ENCODE measurements at places on chromosomes 12 and 14. TPM values are rescaled to one million over a fixed set of nuclear protein-coding genes. Genes with fewer than 3 reads are reported as not detected.
A peak's percentile ranks its signal among the peaks of the same experiment; 100 is the strongest.

The MYF6 gene
- total RNA-seq: not detected

The TAS2R7 gene
- not detected for total RNA-seq

The PIANP gene
- 0.29 TPM for total RNA-seq

The NUP37 gene
- 17.9 TPM for total RNA-seq

The OR6C6 gene
- total RNA-seq: not detected

The CCDC198 gene
- total RNA-seq: not detected

The MORN3 gene
- total RNA-seq: not detected

The SLC10A1 gene
- not detected for total RNA-seq

DNA sequence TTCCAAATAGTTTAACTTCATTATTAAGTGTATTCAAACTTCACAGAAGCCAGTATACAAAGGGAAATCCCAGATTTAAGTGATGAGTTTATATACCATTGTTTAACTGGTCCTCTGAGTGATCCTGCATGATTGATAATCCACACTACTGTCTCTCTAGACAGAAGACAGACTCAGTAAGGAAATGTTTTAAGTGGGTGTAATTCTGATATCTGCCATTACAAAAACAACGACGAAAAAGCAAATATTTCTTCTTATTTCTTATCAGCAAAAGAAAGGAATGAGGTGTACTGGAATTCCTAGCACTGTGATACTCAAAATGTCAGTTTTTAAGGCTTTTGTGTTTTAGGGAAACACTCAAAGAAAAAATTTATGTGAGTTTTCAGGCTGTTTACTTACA is 127.5 kb downstream of the GPHN start:
- H3K27ac ChIP-seq: no peak overlapping the region
- H3K27me3 ChIP-seq: no peaks in the 10 kb centered on the region
- no peak for DNase-seq
- no peaks in the 10 kb centered on the region for H3K4me1 ChIP-seq
- H3K4me3 ChIP-seq: no peak overlapping the region

DNA sequence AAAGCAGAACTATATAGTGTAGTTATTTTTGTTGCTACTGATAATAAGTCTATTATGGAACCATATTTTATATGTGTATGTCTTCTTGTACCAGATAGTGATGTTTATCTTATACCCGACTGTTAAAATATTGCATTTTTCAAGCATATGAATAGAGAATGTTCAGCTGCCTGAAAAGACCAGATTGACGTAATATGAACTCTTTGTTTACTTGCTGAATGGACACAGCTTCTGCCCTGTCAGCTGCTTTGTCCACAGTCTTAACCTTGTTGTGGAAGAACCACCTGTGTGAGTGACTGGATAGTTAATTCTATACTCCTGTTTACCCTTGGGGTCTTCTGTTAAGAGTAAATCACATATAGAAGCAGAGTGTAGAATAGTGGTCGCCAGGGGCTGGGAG is 109.3 kb downstream of the LGR5 start:
- no peaks in the 10 kb centered on the region for H3K4me1 ChIP-seq
- H3K27me3 ChIP-seq: no peaks in the 10 kb centered on the region
- no peak overlapping the region for H3K4me3 ChIP-seq
- no peaks in the 10 kb centered on the region for H3K36me3 ChIP-seq
- DNase-seq: no peak

GRCh38 chr12:2395354-2395977 is 342.7 kb downstream of the CACNA1C start:
- H3K27me3 ChIP-seq: no peaks in the 10 kb centered on the region
- peaks cover 11% of the 10 kb centered on the region for H3K4me1 ChIP-seq
- H3K4me3 ChIP-seq: no peak overlapping the region
- no peaks in the 10 kb centered on the region for H3K36me3 ChIP-seq
- no peak for DNase-seq
- peak overlapping the region; percentile 80 for H3K27ac ChIP-seq

- no peak overlapping the region for H3K27ac ChIP-seq
- H3K27me3 ChIP-seq: no peaks in the 10 kb centered on the region
- no peak for DNase-seq
Observed at GRCh38 chr12:52798671-52799504, 3.0 kb upstream of the KRT3 start.

- no peak overlapping the region for H3K4me3 ChIP-seq
- no peak overlapping the region for H3K27ac ChIP-seq
- DNase-seq: no peak
- H3K4me1 ChIP-seq: no peaks in the 10 kb centered on the region
- H3K36me3 ChIP-seq: no peaks in the 10 kb centered on the region
- H3K27me3 ChIP-seq: no peaks in the 10 kb centered on the region
Observed at GRCh38 chr14:63006531-63006930, 38.7 kb downstream of the KCNH5 start.

- DNase-seq: no peak
- no peaks in the 10 kb centered on the region for H3K27me3 ChIP-seq
- H3K4me1 ChIP-seq: no peaks in the 10 kb centered on the region
- H3K36me3 ChIP-seq: no peaks in the 10 kb centered on the region
Observed at GRCh38 chr12:51183816-51184215, 10.9 kb upstream of the TFCP2 start.

- H3K27me3 ChIP-seq: no peaks in the 10 kb centered on the region
- H3K36me3 ChIP-seq: no peaks in the 10 kb centered on the region
- no peak for DNase-seq
- H3K4me1 ChIP-seq: no peaks in the 10 kb centered on the region
- H3K27ac ChIP-seq: peak overlapping the region; percentile 27
Observed at GRCh38 chr14:72666610-72667009, 227.3 kb downstream of the DPF3 start.

DNA sequence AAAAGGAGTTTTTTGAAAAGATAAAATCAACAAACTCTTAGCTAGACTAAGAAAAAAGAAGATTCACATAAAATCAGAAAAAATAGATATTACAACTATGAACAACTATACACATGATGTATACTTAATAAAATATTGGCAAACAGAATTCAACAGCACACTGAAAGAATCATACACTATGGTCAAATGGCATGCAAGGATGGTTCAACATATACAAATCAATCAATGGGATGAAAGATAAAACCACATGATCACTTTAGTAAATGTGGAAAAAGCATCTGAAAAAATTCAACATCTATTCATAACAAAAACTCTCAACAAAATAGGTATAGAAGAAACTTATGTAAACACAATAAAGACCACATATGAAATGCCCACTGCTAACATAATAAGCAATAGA is 84.5 kb upstream of the BBS10 start:
- H3K27ac ChIP-seq: no peak overlapping the region
- H3K4me3 ChIP-seq: no peak overlapping the region
- H3K36me3 ChIP-seq: no peaks in the 10 kb centered on the region
- DNase-seq: no peak
- H3K27me3 ChIP-seq: no peaks in the 10 kb centered on the region

DNA sequence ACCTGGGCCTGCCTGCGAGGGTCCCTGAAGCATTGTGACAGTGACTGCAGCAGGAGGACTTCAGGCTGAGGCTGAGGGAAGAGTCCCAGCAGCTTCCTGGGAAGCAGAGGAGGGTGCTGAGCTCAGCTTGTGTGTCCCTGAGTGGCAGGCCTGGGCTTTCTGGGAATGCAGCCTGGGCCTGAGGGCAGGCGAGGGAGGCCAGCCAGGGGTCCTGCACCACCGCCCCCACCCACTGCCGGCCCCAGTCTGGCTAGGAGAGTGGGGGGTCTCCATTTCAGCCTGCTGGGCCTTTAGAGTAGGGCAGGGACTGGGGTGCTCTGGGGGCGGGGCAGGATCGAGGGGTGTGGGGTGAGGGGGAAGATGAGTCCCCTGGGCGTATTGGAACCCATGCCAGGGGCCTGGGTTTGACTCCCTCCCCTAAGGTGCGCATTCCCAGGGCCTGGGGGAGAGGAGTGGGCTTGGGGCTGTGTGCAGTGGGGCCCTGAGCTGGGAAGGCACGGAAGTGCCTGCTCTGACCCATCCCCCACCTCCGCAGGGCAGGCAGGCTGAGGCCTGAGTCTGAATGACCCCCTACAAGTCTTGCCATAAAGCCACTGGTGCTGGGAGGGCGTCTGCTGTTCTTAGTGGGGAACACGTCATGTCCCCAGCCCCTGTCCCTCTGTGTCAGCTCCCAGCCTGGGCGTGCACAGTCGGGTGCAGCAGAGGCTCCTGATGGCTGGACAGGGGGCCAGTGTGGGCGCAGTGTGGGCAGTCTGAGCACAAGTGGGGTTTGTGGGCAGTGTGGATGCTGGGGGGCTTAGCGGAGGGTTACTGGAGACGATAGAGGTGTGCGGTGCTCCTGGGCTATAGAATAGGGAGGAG is 46.4 kb downstream of the KRT80 start:
- H3K4me3 ChIP-seq: no peak overlapping the region
- no peaks in the 10 kb centered on the region for H3K36me3 ChIP-seq
- H3K4me1 ChIP-seq: peaks cover 10% of the 10 kb centered on the region
- H3K27ac ChIP-seq: peak overlapping the region; percentile 100

DNA sequence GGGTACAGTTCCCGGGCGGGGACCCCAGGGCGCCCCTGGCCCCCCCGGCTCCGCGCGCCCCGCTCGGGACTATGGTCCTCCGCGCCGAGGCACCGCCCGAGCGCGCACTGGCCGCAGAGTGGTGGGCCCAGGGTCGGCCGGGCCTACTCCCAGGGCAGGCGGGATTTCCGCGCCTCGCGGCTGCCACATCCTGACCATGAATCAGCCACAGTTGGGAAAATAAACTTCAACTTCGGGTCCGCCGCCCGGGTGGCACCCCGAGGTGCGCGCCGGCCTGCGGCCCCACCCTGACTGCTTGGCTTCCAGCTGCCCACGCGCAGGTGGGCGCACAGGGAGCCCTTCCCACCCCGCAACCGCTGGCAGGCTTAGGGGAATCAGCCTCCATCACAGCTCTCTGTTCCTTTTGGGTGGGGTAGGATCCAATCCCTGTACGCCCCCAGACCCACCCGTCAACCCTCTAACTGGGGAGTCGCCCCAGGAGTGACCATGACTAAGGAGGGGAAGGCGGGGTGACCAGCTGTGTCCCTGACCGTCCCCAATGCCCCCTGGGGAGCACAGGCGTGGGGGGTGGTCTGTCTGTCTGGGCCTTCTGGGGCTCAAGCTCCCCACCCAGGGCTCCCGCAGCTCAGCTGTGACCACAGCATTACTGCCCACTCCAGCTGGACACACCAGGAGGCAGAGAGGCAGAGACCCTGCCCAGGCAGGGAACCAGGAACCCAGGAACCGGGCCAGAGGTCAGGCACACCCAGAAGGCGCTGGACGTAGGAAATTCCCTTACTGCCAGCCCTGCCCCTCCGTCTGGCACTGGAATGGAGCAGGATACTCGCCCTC is 678 bp downstream of the INF2 start:
- H3K4me3 ChIP-seq: peak overlapping the region; percentile 98
- H3K27me3 ChIP-seq: no peaks in the 10 kb centered on the region
- peaks cover 23% of the 10 kb centered on the region for H3K4me1 ChIP-seq
- H3K36me3 ChIP-seq: no peaks in the 10 kb centered on the region

- H3K4me3 ChIP-seq: peak overlapping the region; percentile 90
- no peaks in the 10 kb centered on the region for H3K27me3 ChIP-seq
- H3K36me3 ChIP-seq: no peaks in the 10 kb centered on the region
- H3K27ac ChIP-seq: peak overlapping the region; percentile 74
- DNase-seq: no peak
Observed at GRCh38 chr12:121712190-121712460, 427 bp upstream of the TMEM120B start.

All from breast epithelium (tissue), 4 donors.